T follicular helper cell (primary cell): ENCODE measurements at places on chromosomes 3 and 15.

DNA sequence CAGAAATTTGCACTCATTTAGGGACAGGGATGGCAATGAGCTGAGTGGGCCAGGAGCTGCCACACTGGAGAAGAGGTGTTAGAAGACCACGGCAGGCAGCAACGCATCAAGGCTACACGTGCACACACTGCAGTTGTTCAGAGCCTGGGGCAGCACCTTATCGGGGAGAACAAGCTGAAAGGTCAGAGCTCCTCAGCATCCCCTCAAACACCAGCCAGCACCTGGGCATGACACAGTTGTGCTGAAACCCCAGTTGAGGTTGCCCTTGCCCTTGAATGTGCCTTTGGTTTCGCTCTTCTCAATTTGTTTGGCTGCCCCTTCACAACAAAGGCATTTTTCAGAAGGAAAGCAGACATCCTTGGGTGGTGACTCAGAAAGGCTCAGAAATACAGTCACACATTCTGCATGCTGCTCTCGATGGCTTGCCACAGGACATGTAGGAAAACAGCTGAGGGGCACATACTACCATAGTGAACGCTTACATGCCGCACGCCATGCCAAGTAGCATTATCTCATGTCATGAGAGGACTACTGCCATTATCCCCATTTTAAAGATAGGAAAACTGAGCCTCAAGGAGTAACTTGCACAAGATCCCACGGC, 57.6 kb downstream of the ST8SIA2 start:
- DNase-seq, result no peak

- DNase-seq, result no peak
Observed at GRCh38 chr3:114110439-114110838, 53.9 kb downstream of the QTRT2 start.

- no peak for DNase-seq
Observed at GRCh38 chr3:20078194-20078714, 38.0 kb downstream of the KAT2B start.

DNA sequence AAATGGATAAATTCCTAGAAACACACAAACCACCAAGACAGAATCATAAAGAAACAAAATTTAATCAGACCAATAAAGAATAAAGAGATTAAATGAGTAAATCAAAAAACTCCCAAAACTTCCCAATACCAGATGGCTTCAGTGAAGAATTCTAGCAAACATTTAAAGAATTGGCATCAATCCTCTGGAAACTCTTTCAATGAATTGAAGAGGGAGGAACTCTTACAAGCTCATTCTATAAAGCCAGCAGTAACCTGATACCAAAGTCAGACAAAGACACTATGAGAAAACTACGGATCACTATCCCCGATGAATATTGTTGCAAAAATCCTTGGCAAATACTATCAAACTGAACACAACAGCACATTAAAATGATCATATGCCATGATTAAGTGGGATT, 81.9 kb upstream of the SLCO2A1 start:
- DNase-seq, result no peak

GRCh38 chr15:98830034-98830634, 177.5 kb downstream of the PGPEP1L start:
- no peak for DNase-seq

- no peak for DNase-seq
Observed at GRCh38 chr3:117355566-117355965, 646.0 kb downstream of the TUSC7 start.

- DNase-seq, result no peak
Observed at GRCh38 chr3:197151580-197151979, 122.0 kb upstream of the MELTF start.

GRCh38 chr3:99505646-99506269, 132.6 kb upstream of the COL8A1 start:
- DNase-seq, result no peak

DNA sequence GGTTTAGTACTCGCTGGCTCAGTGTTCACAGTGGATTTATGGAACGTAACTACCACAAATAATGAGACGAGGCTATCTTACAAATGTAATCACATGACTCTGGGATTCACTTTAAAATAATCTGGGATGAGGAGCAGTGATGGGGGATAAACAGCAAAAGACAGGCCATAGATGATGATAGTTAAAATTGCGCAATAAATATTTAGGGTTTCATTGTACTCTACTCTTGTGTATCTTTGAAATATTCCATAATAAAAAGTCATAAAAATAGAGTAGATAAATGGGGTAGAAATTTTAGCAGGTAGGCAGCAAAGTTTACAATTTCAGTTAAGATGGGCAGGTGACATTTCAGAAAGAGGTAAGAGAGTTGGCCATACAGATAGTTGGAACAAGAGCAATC, 196.6 kb downstream of the KCNMB2 start:
- no peak for DNase-seq

DNA sequence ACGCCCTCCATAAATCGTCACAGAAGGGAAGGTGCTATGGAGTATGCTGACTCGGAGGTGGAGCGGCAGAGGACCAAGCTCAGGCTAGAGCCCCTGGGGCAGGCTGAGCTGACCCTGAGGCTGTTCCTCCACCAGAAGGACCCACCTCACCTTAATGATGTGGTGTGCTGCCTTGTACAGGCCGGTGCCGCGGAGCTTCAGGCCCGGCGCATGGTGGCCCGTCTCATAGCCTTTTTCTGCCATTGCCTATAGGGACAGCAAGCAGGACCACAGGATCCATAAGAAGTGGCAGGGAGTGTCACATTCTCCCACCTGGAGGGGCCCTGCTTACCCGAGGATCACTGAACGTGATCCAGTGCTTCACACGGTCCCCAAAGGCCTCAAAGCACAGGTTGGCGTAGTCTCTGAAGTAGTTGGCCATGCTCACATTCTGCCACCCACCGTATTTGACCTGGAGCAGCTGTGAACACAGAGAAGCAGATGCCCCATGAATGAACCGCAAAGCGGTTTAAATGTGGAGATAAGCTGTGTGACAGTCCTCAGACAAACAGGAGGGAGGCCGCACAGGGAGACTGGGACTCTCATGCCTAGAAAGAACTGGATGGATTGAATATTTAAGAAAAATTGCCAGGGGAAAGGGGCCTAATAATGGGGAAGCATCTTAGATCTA, 4.8 kb downstream of the LCTL start:
- DNase-seq, result no peak

DNA sequence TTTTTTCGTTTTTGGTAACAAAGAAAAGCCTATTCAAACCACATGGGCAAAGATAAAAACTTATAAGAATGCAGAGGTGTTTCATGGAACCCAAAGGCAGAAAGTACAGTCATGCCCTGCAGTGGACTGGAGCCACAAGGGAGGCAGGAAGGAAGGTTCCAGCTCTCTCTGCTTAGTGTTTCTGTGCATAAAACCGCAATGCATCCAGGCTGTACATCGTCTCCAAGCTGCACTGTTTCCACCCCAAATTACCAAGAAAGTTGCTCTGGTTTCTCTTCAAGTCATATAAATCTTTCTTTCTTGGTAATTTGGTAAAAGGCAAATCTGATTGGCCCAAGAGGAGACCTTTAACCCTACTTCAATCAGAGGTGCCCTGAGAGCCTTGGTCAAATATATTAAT, 15.8 kb downstream of the TRAT1 start:
- DNase-seq, result no peak

GRCh38 chr3:101638261-101638745, 38.6 kb downstream of the ZBTB11 start:
- no peak for DNase-seq

DNA sequence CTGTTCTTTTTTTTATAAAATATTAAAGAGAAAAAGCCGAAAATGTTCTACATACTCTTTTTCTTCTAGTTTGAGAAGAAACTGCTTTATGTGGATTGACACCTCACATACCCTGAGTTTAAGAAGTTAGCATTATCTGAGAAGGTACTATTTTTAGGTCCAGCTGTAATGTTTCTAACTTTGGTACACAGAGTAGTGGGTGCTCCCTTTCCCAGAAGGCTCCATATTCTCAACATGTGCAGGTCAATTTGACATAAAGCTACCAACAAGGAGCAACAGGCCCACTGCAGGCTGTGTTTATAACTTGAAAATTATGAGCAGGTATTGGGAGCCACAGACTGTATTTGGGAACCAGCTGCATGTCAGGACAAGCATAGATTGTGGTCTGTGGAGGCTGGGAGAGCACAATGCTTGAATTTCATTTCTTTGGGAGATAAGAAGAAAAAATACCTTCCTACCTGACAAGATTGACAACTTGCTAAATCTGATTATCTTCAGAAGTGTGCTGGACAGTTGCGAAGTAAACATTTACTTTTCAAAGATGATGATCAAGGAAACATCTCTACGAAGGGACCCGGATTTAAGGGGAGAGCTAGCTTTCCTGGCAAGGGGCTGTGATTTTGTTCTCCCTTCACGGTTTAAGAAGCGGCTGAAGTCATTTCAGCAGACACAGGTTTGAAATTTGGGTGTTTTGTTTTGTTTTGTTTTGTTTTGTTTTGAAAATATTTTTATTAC, 57.2 kb downstream of the PPP2R3A start:
- DNase-seq, result no peak

- no peak for DNase-seq
Observed at GRCh38 chr3:66856533-66856932, 141.6 kb upstream of the KBTBD8 start.

GRCh38 chr3:97636465-97636864, 128.1 kb upstream of the ARL6 start:
- DNase-seq, result no peak
